ENCODE measurements at places on chromosomes 5 and 9.

DNA sequence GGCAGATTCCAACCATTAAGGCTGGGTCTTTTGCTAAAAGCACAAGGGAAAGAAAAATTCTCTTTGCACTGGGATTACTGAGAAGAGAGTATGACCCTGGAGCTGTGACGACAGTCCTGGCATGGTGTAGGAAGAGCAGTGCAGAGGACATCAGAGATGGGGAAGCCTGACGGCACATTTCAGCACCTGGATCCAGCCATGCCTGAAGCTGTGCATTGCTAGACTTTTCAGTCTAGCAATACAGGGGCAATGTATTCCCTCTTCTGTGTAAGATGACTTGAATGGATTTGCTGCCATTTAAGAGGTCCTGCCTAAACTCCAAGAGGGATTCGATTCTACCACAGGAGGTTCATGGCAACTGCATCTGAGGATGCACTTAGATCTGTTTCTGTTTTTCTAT is 12.3 kb upstream of the MRNIP start:
- no peak for DNase-seq

DNA sequence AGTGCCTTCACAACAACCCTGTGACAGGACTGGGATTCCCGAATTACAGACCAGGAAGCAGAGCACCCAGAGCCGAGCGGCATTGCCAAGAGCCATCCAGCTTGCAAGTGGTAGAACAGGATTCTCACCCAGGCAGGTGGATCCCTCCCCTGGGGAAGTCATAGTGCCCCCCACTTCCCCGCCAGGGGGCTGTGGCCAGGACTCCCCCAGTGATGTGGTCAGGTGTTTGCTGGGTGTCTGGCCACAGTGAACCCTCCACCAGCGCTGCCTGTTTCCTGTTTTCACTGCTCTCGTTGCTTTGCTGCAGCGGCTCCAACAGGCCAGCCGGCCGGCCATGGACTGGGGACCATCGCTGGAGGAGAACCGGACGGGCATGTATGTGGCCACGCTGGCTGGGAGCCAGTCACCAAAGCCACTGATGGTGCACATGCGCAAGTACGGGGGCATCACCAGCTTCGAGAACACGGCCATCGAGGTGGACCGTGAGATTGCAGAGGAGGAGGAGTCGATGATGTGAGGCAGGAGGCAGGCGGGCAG is 19.3 kb downstream of the SLC6A7 start:
- DNase-seq, result no peak

GRCh38 chr5:135990528-135991255 is 35.9 kb upstream of the LECT2 start:
- no peak for DNase-seq

- DNase-seq, result no peak
These were observed 26.1 kb downstream of the TNIP1 start for GRCh38 chr5:151054709-151055108.

GRCh38 chr5:159444441-159445082 is 114.3 kb upstream of the IL12B start:
- DNase-seq, result no peak

GRCh38 chr5:132176521-132176945 is 51.1 kb downstream of the P4HA2 start:
- DNase-seq, result no peak

GRCh38 chr9:87698069-87698809 is 27.7 kb upstream of the CTSL start:
- no peak for DNase-seq

DNA sequence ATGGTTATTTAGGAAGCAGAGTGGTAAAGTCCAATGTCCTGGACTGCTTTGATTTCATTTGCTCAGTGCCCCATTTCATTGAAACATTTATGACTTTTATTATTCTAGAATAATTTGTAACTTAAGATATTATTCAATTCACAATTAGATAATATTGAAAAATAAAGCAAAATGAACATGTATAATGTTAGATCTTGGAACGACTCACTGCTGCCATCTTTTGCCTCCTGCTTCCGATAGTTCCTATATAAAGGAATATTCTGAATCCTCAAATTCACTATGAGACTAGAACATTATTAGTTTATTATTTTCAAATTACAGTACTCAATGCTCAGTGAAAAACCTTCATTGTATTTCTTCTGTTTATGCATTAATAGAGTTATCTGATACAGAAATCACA is 2.3 kb upstream of the CTNND2 start:
- no peak for DNase-seq

DNA sequence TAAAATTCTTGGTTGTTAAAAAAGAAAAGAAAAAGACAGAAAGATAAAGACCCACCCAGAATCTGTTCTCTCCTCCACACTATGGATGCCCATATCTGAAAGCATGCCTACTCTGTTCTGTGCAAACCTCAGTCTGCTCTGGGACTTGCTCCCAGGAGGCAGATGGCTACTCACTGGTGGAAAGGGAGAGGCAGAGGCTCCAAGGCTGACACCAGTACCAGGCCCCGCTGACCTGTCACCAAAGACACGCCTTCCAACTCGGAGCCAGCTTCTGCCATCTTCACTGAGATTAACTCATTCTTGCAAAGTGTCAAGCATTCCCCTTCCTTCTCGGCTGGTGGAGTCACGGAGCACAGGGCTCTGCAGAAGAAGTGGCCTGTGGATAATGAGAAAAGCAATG is 21.6 kb downstream of the SH3TC2 start:
- DNase-seq, result no peak
